ENCODE measurements at places on chromosomes 3 and 15.

GRCh38 chr15:43266834-43267233 is at the start of gene TGM5:
TSS of gene TGM5 (minus strand) at chr15:43266928. CDS start at chr15:43266849, 79 bp downstream.
- no peak for DNase-seq

DNA sequence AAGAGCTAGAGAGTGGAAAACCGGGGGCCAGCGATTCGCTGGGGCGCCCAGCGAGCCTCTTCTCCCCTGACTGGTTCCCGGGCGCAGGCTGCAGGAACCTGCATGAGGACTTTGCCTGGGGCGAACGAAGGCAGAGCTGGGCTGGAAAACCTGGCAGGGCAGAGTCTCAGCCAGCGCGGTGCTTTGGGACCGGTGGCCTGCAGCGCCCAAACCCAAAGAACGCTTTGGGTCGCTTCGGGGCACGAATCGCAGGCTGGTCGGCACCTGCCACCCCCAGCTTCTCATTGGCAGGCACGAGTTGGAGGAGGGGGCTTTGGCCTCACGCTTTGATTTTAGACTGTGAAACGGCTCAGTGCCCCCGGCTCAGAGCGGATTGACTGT is 3.0 kb downstream of the ONECUT1 start:
- peak; percentile 24 for DNase-seq

DNA sequence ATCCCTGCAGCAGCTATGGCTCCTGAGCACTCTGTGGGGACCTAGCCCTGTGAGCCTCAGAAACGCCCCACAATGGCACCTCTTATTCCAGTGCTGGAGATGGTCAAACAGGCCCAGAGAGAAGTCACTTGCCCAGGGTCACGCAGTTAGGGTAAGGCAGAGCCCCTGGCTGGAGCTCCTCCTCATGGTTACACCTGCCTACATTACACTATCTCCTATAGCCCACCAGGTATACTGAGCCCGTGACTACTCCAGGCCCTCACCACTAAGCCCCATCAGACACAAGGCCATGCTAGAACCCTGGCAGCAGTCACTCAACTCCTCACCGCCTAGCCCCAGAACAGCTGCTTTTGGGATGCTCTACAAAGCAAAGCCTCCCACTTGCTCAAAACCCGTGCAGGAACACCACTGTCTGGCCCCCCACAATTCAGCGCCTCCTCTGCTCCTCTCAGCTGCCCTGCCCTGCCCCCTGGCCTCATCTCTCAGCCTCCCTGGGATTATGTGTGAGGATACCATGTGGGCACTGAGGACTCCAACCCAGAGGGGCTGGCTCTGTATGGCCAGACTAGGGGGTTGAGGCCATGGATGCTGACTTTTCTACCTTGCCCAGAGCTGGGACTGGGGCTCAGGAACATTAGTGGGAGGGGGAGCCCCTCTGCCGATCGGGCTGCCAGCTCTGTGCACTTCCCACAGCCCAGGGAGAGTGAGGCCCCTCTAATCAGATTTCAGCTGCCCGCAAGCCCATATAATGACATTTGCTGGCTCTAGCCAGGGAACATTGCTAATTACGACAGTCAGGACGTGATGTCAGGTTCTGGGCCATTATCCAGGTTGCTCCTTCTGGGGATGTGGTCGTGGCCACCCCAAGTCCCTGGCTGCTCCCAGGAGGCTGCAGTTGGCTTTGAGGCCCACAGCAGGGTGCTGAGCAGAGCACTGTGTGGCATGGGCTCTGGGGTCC is 4.0 kb downstream of the NT5DC2 start:
- no peak for DNase-seq

GRCh38 chr3:196837819-196838420 is 29.8 kb upstream of the SENP5 start:
- peak; percentile 50 for DNase-seq

GRCh38 chr15:71723344-71723743 is 87.0 kb upstream of the NR2E3 start:
- no peak for DNase-seq

GRCh38 chr3:98731720-98732285 is 31.3 kb upstream of the ST3GAL6 start:
- no peak for DNase-seq

DNA sequence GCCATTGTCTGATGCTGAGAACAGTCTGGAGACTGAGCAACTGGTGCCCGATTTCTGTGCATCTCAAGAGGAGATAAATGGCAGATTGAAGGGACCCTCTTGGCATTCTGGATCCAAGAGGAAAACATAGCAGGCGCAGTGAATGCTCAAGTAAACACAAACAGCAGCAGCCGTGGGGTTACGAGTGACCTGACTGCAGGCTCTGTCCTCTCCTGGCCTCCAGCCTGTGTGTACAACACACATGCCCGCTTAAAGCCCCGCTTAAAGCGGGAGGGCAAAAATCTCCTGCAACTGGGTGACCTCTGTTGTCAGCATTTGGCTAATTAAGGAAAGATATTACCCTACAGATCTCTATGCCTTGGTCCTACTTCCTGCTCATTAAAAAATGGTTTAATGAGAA is 120.5 kb downstream of the GREM1 start:
- no peak for DNase-seq

- DNase-seq: no peak
Measured at GRCh38 chr3:46987743-46988401, 8.4 kb downstream of the NBEAL2 start.

- no peak for DNase-seq
Measured at GRCh38 chr15:45259796-45260195, 7.8 kb downstream of the SLC28A2 start.

DNA sequence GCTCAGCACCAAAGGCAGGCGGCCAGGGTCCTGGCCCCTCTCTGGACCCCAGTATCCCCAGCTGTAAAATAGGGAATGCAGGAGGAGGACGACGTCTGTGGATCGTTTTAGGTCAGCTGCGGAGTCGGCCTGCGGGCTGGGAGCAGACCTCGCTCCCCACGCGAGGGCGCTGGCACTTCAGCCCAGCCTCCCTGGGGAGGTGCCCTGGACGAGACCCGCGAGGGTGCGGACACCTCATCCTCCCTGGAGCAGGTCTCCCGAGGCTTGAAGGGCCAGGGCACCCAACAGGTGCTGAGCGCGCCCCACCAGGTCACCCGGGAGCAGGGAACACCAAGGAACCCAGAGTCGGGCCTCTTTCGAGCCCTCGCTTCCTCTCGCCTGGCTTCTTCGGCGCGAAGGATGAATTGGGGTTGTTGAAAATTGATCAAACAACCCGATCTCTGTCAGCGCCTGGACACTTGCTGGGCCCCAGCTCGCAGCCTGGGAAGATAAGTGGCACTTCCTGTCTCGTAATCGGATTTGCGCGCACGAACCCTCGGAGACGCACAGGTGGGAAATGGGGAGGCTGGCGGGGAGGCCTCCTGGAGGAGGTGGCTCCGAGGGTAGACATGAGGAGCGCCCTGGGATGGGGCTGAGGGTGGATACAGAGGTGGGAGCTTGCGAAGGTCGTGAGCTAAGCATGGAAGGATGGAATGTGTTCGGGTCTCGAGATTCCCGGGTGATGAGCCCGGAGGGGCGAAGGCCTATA is 588 bp upstream of the VIPR1 start:
- peak; percentile 47 for DNase-seq

- DNase-seq: no peak
Measured at GRCh38 chr15:63379492-63380150, 2.0 kb downstream of the CA12 start.

GRCh38 chr3:30354513-30354912 is 251.9 kb upstream of the TGFBR2 start:
- DNase-seq: no peak

DNA sequence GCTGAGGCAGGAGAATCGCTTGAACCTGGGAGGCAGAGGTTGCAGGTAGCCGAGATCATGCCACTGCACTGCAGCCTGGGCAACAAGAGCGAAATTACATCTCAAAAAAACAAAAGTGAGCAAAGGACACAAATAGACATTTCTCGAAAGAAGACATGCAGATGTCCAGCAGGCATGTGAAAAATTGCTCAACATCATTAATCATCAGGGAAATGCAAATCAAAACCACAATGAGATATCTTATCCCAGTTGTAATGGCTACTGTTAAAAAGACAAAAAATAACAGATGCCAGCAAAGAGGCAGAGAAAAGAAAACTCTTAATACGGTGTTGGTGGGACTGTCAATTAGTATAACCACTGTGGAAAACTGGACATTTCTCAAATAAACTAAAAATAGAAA is 20.9 kb downstream of the ASB7 start:
- DNase-seq: no peak

DNA sequence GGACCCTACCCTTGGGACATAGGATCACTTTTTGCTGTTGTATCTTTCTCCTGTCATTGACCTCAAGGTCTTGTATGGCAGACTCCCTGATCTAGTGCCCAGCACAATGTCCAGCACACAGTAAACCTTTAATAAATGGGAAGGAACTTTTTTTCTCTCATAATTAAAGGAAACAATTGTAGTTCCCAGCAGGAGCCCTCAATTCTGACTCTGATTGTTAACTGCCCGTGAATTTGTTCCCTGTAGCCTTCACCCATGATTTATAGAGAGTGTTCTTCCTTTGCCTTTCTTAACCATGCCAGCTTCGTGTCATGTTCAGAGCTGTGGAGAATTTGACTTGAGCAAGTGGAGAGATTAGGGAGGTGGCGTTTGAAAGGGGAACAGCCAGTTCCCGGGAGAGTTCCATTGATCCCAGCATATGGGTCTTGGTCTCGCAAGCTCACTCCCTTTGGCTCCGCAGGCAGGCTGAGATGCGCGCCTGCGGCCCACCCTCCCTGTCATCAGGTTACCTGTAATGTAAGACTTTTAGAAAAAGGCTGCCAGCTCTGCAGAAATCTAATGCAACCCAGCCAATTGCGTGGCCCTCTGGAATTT is 182.6 kb downstream of the TP63 start:
- peak; percentile 25 for DNase-seq

DNA sequence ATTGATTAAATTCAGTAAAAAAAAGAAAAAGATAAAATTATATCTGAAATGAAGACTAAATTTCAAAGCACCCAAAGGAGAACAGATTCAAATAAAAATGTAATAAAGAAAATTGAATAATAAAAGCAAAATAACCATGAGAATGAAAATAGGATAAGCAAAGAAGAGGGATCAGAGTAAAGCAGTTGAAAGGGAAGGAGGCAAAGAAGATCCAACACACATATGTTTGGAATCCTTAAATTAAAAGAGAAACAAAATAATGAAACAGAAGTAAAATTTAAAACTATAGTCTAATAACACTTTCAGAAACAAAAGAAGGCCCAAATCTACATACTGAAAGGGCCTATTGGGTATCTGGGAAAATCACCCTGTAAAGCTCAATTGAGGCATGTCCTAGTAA is 32.1 kb downstream of the HACD2 start:
- no peak for DNase-seq

GRCh38 chr3:181690769-181691168 is 21.0 kb upstream of the SOX2 start:
- DNase-seq: no peak

DNA sequence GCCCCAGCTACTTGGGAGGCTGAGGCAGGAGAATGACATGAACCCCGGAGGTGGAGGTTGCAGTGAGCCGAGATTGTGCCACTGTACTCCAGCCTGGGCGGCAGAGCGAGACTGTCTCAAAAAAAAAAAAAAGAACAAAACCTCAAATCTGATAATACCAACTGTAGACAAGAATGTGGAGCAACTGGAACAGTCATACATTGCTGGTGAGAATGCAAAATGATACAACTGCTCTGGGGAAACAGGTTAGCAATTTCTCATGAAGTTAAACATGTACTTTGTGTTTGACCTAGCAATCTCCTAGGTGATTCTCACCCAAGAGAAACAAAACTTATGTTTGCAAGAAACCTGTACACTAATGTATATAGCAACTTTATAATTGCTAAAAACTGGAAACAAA is 4.4 kb upstream of the VHL start:
- no peak for DNase-seq

GRCh38 chr15:41507820-41508290 is 5.8 kb downstream of the LTK start:
- no peak for DNase-seq

DNA sequence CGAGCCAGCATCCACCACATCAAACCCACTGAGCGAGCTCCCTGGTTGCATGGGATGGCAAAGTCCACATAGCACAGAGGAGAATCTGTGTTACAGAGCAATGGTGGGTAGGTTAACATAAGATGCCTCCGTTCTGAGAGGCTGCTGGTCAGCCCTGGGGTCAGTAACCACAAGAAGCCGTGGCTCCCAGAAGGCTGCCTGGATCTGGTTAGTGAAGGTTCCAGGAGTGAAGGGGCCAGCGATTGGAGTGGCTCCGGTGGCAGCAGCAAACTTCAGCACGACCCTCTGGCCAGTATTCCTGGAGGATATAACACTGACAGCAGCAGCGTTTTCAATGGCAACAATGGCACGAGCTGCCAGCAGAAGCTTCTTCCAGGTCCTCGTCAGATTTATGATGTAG is 18.4 kb upstream of the PIGZ start:
- DNase-seq: no peak

DNA sequence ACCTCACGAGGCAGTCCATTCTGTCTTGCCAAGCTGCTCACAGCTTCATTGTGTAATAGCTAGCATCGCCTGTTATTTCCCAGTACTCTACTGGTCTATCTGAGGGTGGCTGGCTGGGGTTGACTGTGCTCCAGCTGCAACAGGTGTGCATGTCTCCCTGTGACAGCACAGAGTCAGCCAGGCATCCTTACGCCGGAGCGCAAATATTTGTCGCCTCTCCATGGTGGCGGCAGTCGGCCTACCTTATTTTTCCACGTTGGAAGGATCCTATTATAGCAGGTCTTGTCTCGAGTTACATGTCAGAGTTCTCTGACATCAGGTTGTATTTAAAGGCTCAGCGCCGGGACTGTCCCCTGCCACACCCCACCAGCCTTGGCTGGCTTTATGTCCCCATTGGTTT is 307.1 kb downstream of the TLE3 start:
- DNase-seq: no peak

- no peak for DNase-seq
Measured at GRCh38 chr3:21752749-21753347, 1.8 kb upstream of the ZNF385D start.

DNA sequence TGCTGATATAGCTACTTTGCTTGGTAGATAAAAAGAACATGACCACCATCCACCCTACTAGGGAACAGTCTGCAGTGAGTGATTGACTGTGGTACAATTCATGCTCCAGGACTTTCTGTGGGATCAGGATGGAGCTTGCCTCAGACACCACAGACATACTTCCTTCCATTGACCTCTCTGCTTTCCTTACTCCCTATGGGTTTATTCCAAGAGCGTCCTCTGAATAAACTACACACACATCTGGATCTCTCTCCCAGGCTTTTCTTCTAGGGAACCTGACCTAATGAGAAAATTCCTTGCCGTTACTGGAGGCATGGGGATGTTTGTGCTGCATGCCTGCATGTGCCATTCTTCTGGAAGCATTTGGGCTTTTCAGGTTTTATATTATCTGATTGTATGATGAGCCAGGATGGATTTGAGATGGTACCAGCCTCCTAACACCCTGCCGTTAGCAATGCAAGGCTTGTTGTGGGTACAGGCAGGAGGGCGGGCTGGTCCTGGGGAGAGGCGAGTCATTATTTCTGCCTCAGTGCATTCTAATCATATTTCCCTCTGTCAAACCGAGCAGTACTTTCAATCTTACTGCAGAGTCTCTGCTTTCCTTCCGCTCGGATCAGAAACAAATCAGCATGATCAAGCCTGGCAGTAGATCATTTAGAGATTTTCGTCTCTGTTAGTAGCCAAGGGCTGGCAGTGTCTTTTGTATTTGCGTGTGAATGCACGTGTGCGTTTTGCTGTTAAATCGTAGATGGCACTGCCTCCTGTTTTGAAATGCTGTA is 279.2 kb downstream of the PDCD6IP start:
- DNase-seq: no peak
